ENCODE measurements at places on chromosomes 7 and 10.

- DNase-seq = no peak
These were observed 83.1 kb downstream of the SNX10 start for GRCh38 chr7:26374647-26375373.

DNA sequence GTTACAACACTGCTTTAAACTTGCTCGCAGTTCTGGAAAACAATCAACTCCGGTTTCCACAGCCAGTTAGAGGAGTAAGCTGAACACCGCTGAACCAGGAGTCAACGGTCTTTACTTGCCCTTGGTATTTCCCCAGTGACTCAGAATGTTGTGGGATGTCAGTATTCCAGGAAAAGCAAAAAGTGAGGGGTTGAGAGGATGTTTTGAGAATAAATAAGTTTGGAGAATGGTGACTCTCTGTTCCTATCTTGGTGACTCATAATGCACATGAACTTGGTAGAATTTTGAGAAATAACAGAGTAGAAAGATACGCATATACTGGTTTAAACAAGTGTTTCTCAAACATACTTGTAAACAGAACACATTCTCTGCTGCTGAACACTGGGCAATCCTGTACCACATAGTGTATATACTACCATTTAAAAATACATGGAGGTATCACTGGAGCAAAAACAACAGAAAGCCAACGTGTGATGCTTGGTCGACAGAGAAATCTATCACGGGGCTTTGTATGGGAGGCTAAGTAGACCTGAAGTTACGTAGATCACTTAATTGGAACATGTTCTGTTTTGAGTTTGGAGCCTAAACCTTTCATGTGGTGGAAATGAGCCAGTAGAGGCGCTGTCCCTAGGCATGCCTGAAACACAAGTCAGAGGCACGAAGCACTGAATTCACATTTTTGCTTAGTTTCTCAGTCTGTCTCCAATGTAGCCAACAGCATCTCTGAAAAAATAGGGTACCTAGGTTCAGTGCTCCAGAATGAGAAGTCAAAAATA, 534.3 kb downstream of the PARD3 start:
- DNase-seq = no peak

DNA sequence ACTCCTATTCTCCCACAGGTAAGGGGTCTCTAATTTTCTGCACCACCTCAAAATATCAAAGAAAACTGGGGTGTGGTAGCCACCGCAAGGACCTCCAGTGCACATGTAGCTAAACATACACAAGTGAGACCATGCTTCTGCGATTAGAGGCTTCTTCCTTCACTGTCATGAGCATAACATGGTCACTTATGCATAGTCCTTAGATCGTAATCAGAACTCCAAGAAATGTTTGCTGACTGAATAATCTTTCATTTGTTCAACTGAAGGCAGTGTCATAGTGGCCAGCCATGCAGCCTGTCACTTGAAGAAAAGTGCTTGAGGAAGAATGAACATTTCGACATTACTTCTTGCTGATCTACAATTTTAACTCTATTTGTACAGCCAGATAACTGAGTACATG, 14.6 kb downstream of the TWIST1 start:
- DNase-seq = no peak

DNA sequence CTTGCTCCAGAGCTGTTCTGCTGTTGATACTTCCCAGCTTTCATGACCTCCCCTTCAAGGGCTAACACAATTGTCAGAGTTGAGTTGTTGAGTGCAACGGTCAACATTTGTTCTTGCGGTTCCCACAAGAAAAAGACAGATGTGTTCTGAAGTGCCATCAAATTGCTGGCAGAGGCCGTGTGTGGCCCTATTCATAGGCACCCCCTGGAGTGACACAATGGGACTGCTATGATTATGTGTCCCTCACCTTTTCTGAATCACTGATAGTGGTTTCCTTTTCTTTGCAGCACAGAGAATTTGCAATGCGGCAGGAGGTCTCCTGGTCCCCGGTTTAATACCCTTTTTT, 5.8 kb upstream of the IGFBP1 start:
- no peak for DNase-seq

DNA sequence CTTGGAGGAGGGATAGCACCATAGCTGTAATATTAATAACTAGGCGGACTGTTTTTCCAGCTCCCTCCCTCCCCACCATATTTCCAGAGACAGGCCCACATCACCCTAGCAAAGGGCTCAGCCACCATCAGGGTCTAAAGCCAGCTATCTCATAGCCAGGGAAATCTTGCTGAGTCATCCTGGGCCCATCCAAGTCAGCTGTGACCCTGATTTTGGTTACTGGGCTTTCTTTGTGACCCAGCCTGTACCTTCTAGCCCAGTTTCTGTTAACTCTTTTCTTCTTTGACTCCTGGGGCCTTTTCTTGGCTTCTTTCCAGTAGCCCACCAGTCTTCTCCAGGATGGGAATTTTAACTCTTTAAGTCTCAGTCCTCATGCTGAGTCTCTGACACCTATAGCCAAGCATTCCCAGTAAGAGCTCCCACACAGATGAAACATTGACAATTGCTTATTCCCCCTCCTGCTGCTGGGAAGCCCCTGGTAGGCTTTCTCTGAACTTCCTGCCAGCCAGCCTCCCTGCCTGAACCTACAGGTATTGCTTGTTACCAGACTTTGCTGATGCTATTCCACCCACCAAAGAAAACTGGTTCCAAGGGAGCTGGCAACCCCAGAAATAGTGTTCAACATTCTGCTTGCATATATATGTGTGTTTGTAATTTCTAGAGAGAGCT, 34.8 kb upstream of the ADO start:
- DNase-seq = no peak

GRCh38 chr10:132371641-132372081, 25.3 kb upstream of the PWWP2B start:
- DNase-seq = no peak

DNA sequence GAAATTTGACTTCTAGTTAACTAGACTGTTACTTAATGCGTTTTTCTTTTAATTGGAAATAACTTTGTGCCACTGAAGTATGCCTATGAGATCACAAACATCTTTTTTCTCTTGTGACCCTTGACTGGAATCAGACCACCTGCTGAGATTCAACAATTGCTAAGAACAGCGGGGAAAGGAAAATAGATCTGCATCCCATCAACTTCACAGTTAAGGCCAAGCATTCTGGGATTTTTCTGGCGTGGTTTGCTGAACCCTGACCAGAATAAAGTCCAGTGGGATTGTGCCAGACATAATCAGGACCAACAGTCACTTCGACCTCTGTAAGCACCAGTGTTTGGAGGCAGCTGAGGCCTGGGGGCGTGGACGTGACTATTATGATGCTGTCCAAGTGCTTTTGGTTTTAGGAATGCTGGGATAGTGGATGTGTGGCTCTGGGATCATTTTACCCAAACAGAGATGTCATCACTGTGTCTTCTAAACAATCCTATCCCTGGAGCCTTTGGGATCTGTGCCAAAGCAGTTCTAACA, 373.3 kb upstream of the PRKCQ start:
- DNase-seq = peak; percentile 39

DNA sequence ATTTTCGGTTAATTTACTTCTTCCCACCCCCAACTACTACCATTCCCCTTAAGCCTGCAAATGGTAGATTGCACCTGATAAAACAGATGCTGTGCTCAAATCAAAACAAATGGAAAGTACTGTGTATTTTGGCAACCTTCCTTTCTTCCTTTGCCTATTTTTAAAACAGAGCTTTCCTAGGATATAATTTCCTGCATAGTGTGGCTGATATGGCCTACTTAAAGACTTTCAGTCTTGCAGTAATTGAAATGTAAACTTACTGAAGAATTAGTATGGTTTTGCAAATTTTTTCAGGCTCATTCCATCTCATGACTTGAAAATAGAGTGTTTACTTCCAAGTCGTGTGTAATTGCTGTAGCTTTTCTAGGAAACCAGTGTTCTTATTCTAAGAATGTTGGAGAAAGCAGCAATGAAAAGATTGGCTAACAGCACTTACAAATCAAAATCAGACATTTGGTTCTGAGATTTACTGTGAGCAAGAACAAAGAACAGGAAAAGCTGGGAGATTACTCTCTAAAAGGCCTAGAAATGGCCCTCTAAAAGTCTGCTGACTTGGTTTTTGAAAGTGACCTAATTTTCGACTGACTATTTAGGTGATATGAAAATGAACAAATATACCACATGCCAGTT, 52.0 kb downstream of the REEP3 start:
- DNase-seq = no peak

DNA sequence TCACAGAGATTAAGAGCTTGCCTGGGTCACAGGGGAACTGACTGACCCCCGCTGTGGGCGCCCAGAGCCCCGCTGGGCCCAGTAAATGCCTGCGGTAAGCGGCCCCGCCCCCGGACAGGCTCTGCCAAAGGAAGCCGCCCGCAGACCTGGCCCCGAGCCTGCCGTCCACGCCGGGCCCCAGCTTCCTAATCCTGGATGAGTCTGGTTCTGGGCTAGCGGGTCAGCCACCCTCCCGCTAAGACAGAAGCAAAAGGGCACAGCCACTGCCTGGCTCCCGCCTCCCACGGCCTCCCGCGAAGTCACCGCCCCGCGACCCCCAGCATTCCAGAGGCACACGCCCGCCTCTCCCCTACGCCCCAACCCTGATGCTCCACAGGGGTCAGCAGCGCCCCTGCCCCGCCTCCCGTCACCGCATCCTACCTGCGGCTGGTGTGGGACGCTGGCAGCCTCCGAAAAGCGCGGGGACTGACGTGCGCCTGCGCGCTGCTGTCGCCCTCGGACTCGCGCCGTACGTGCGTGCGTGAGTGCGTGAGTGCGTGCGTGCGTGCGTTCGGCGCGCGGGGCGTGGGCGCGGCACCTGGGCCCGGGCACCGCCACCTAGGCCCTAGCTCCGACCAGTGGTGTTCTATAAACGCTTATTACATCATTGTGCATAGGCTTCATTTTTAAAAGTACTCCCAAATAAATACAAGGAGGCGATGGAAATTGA, at the start of gene FIGNL1:
Gene FIGNL1 (minus strand): TSS at position 470 of the 709 bp plus-strand sequence. CDS start 3,063 bp downstream, outside the sequence.
- peak; percentile 95 for DNase-seq

GRCh38 chr7:40369641-40370277, 235.0 kb downstream of the SUGCT start:
- DNase-seq = no peak

DNA sequence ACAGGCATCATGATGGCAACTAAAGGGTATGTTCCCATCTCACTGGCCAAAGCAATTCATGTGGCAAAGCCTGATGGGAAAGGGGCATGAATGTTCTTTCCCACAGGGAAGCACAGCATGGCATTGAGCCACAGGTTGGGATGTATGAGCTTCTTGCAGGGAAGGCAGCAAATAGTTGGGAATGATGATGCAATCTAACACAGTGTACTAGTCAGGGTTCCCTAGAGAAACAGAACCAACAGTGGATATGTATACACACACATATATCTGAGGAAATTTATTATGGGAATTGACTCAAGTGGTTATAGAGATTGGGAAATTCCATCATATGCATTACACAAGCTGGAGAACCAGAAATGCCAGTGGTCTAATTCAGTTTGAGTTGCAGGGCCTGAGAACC, 253.6 kb upstream of the NPVF start:
- no peak for DNase-seq

DNA sequence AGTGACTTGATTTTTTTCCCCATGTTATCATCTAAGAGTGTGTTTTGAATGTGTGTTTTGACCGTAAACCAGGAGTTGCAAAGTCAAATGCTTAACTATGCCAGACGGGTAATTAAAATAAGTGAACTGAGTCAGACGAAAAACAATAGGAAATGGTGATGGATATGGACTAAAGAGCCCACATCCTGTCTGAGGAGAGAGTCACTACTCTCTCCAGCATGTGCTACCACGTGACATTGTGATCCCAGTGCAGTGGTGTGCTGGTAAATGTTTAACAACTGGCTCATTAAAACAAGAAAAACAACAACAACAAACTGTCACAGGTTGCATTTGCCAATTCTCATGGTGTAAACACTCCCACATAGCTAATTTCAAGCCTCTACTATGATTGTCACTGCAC, 164.3 kb downstream of the SUGCT start:
- DNase-seq = no peak

- peak; percentile 94 for DNase-seq
These were observed 12.7 kb upstream of the LARP4B start for GRCh38 chr10:944034-944831.

GRCh38 chr7:54955696-54956420, 63.0 kb upstream of the EGFR start:
- no peak for DNase-seq

- no peak for DNase-seq
These were observed 228.5 kb downstream of the TCERG1L start for GRCh38 chr10:131082991-131083481.

- DNase-seq = no peak
These were observed 126.3 kb downstream of the NRP1 start for GRCh38 chr10:33208166-33208565.

- DNase-seq = no peak
These were observed 643 bp downstream of the SMO start for GRCh38 chr7:129188892-129189660.

All from left lung (tissue), 14 donors.